NCI-H1694 treated with DMSO at 0.1 percent for 48 hours (cell line): ENCODE measurements at places on chromosomes 5 and 9.

DNA sequence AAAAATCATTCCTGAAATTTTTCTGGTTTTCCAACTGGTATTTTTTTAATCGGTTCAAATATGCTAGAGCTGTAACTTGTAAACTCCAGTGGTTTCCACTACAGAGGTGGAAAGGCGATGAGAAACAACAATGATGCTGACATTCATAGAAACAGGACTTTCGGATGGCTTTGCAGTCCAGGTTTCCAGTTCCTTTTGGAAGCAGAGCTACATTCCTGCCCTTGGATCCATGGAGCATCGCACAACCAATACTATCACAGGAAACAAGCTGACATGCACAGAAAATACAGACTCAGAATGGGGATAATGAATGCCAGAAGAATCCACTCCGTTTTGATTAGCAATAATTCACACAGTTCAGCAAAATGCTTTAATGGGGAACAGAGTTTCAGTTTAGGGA lies 140.0 kb downstream of the EPB41L4A start:
- DNase-seq: no peak

DNA sequence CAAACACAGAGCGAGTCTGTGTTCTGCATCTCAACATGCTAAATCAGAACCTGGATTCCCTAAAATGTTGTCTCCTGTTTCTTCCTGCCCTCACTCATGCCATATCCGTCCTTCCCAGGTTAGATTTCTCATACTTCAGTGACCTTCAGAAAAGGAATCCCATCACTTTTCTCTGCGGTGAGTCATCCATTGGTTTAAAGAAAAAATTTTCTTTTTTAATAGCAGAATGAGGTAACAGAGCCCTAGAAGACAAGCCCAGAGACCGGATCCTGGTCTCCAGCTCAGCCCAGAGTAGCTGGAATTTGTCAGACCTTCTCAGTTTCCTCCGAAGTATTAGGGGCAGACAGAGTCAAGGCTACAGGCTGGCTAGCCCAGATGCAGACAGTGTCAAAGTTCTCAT lies 143.2 kb upstream of the DMRT1 start:
- DNase-seq: no peak

- DNase-seq: no peak
Observed at GRCh38 chr5:72623323-72623722, 116.1 kb upstream of the ZNF366 start.

GRCh38 chr9:2623288-2624050 lies 1.9 kb downstream of the VLDLR start:
- DNase-seq: no peak

GRCh38 chr9:26768145-26768544 lies 124.5 kb downstream of the CAAP1 start:
- no peak for DNase-seq

DNA sequence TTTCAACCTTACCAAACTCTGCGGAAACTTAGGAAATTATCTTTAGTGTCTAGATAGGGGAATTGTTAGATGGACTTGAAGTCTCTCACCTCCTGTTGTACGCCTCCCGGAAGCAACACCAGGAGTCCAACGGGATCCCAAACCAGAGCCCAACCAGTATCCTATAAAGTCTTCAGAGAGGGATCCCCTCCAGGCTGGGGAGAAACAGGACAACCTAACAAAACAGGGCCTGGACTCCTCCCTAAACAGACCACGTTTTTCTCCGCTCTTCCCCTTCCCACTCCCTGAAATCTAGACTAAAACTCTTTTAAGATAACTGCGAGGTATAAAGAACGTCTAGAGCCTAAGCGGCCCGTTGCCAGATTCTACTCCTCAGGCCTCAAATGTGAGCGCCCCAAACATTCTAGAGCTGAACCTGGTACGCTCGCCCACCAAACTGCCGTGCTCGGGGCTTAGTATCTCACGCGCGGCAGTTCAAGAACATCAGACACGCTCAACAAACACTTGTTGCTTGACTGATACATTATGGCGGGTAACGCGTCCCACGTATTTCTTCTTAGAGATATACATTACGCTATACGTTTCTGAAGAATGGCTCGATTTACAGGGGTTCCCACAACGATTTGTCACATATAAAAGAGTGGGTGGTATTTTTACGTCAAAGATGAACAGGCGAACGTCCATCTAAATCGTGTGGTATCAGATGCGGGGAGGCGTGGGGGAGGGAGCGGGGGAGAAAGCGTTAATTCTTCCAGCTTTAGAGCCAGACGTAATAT lies 663 bp upstream of the SMIM27 start:
- DNase-seq: peak; percentile 79

DNA sequence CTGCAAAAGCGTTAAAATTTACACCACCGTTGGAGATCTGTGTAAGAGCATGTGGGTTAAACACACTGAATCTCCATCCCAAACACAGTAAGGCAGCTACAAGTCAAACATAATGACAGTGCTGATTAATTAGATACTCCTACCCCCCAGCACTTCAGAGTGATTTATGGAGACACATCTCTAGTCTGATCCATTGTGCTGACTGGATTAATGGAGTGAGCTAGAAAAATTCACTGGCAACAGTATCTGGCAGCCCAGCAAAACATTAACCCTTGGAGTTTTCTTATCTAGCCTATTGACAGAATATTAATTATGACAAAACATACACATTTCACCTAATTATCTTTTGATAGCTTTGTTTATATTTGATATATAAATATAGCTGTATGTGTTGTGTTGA lies 188.6 kb upstream of the ISL1 start:
- DNase-seq: peak; percentile 11
